ENCODE measurements at places on chromosomes 13 and 19.

GRCh38 chr13:42561752-42562467, 12.0 kb upstream of the TNFSF11 start:
- DNase-seq: peak; percentile 69

DNA sequence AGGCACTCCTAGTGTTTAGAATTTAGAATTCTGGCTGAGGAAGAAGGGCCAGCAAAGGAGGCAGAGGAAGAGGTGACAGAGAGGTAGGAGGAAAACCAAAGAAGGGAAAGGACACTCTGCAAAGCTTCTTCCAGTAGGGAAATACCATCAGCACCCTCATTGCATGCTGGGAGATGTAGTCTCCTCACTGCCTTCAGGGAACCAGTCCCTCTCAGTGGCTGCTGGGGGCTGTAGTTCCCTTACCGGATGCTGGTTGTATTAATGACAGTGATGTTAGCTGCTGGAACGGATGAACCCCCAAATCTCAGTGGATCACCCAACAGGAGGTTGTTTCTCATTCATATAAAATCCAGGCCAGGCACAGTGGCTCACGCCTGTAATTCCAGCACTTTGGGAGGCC, 10.1 kb downstream of the GRIN2D start:
- DNase-seq: peak; percentile 65

DNA sequence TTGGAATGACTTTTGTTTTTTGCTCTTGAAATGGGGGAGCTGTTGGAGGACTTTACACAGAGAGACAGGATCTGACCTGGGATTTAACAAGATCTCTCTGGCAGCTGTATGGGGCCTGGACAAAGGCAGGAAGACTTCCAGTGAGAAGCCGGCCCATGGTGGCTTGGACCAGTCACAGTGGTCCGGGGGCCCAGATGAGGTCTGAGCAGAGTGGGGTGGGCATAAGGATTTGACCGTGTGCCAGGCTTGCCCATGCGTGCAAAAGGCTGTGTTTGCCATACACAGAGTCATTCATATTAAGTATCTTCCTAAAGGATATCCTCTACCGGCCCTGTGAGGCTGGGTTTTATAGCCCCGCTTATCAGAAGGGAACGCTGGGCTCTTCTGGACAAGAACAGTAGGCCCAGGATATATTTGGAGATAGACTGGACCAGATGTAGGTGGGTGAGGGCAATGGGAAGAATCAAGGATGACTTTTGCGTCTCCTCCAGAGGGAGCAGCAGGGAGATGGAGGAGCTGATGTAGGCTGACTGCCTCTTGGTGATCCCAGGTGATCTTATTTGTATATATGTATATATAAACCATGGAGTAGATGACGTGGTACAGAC, 4.1 kb downstream of the SPACA6 start:
- DNase-seq: no peak

- DNase-seq: no peak
These were observed 20.9 kb downstream of the NOSIP start for GRCh38 chr19:49559443-49559842.

GRCh38 chr19:19026299-19026971, 6.9 kb downstream of the SUGP2 start:
- DNase-seq: peak; percentile 13

GRCh38 chr13:109654341-109655205, 131.8 kb downstream of the IRS2 start:
- peak; percentile 72 for DNase-seq

- no peak for DNase-seq
These were observed 636 bp upstream of the ZNF579 start for GRCh38 chr19:55581145-55581822.

Measured in cardiac fibroblast (primary cell).